ENCODE measurements at places on chromosomes 6 and 20.

- DNase-seq, result no peak
Observed at GRCh38 chr6:51349857-51350256, 531.2 kb downstream of the TFAP2B start.

DNA sequence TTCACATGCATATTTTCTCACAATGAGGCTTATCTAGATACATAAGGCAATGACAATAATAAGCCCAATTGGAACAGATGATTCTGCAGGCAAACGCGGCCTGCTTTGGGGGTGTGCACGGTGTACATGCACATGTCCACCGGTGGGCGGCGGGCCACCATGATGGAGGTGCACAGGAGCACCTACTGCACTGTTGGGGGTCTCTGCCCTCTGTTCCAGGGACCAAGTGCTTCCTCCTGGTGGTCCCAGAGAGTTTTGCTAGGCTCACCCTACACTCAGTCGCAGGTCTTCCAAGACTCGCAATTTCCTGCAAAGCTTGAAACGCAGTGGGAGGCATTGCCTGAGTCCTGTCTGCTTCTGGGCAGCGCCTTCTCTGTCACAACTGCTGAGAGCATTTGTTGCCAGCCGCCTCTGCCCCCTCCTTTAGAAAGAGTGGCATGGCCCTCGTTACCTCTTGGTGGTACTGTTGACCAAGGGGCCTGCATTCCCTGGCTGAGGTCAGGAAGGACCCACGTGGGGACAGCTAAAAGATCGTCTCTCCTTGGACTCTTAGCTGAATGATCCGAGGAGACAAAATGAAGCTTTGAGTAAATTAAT, 135.3 kb downstream of the ERMARD start:
- DNase-seq, result no peak

DNA sequence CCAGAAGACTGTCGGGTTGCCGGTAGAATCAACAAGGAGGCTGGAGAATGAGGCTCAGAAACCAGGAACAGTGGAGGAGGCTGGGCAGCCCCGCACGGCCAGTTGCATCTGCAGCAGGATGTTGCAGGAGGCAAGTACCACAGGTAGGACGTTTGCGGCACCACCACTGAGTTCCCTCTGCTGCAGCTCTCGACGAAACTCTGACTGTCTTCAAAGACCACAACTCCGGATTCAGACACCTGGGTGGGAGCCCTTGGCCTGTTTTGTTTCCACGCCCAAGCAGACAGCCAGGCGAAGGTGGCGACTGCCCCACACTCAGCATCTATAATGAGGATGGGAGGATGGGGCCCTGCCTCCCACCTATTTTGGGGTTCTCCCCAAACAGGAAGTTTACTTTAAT, 218.2 kb downstream of the ZDHHC14 start:
- no peak for DNase-seq

DNA sequence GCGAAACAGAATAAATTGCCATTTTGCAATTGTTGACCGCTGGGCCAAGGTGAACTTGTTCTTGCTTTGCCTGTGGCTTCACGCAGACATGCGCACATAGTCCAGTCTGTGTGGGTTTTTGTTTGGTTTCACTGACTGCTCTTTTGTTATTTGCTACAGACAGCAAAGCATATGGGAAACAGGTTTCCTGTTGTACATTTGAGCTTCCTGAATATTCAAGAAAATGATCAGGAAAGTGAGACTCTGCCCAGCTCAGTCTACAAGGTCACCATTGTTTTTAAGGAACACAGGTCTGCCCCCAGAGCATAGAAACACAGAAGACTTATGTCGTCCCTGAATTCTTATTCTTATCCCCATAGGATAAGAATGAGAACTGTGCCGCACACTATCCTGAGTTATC, 55.6 kb downstream of the SASH1 start:
- no peak for DNase-seq

DNA sequence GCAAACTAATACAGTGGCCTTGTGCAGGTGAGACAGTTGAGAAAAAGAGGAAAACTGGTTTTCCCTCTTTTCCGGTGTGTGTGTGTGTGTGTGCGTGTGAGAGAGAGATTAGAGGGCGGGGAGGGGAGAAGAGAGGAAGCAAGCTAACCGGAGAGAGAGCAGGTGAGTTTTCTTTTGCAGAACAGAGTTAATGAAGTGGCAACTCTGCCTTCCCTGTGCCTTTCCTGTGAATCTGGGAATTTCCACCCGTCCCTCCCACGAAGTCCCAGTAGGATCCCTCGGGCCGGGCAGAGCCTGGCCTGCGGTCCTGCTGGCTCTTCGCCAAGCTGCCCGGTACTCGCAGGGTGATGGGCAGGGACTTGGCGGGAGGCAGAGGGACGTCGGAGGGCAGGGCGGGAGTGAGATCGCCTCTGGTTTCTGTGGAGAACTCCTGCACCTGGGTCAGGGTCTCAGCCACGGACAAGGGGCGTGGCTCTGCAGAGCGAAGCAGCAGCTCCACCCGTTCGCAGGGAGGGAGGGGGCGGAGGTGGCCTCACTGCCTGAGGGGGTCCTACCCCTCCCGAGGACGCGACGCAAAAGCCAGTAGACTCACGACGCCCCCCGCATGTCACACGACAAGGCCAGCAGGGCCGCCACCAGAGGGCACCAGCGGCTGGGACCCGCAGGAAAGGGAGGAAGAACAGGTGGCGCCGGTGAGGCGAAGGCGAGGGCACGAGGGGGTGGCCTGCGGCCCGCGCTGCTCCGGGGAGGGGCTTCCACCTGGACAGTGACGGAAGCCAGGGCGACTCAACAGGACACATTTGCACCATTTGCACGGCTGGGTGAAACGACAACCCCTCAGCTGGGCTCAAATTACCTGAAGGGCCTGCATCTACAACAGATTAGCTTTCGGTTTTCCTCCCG, 51.2 kb upstream of the RNF182 start:
- no peak for DNase-seq

DNA sequence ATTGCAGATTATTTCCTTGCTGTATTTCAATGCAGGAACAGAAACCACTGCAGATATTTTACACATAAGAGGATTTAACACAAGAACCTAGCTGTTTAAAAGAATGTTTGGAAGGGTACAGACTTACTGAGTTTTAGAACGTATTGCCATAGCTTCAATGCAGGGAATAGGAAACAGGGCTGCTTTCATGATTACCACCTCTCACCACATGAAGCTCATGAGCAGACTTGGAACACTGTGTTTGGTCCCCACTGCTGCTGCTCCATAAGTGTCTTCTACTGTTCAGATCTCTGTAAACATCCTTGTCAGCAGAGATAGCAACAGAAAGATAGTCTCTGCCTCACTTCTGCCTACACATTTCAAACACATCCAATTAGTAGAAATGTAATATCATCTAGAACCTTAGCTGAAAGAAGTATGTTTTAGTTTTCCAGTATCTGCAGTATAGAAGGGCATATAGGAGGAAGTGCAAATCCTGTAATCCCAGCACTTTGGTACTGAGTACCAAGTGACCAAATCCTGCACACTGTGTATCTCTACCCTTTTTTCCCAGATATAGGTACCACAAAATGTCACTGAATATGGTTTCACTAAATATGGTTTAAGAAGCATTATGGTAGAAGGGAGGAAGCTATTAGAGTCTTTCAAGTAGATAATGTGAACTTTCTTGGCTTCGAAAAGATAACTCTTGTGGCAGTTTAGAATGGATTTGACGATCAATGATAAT, 51.9 kb downstream of the STXBP5 start:
- DNase-seq, result no peak

- peak; percentile 84 for DNase-seq
Observed at GRCh38 chr6:158817728-158818580, 1.2 kb downstream of the EZR start.

DNA sequence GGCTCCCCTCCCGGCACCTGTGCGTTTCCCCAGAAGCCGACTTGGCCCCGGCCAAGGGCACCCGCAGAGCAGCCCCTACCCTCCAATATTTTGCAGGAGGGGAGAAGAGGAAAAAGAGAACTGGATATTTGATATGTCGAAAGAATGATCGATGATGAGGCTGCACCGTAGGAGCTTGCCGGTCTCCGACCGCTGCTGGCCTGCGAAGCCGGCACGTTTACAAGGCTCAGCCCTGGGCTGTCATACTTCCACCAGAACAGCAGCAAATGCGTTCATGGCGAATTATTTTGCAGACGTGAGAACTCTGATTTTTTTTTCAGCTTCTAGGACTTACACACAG, 296.7 kb downstream of the TFAP2C start:
- peak; percentile 5 for DNase-seq

DNA sequence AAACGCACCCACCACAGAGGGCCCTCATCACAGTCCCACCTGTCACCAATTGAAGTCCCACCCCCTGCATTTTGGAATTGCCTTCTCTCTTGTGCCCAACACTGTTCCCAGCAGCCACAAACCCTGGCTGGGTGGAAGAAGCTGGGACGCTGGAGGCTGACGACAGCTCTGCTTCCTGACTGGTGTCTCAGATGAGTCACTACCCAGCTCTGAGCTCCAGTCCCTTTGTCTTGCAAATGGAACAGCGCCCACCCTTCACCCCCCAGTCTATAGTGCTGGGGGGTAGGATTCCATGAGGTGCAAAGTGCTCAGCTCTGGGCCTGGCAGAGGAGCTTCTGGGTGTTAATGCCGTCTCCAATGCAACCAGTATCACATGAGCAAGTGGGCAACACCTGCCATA, 85.3 kb downstream of the DLGAP4 start:
- DNase-seq, result no peak

DNA sequence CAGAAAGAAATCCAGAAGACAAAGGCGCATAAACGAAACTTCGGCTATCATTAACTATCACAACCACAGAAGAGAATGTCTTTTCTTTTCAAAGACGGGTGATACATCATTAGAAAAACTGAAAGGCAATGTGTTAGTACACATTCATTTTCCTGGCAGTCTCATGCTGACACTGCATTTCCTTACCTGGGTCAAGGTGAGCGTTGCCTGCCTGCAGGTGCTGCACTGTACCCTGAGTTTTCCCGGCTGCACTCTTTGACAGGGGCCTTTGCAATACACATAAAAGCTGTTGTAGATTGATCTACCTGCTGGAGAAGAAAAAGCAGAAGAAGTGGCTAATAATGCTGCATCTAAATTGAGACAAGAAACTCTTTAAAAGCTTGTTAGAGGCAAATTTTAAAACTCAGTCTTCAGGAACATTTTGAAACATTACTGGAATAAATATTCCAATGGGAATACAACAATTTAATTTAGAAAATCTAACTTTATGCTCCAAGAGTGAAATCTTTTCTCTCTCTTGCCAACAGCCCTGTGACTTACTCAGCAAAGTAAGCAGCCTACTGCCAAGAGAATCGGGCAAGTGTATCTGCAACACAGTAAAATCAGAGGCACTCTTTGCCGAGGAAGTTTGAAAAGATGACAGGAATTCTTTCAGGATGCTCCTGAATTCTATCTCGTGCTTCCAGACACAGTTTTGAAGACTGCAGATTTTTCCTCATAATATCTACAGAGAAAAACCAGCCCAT, 526.4 kb downstream of the PRKN start:
- DNase-seq, result no peak

All from astrocyte of the spinal cord (primary cell).